ENCODE measurements at places on chromosomes 7 and 10. TPM values are rescaled to one million over a fixed set of nuclear protein-coding genes. Genes with fewer than 3 reads are reported as not detected.

ACBD7 gene
- 0.35 TPM for polyA plus RNA-seq

ADARB2 gene
- 0.61 TPM for polyA plus RNA-seq

DNA sequence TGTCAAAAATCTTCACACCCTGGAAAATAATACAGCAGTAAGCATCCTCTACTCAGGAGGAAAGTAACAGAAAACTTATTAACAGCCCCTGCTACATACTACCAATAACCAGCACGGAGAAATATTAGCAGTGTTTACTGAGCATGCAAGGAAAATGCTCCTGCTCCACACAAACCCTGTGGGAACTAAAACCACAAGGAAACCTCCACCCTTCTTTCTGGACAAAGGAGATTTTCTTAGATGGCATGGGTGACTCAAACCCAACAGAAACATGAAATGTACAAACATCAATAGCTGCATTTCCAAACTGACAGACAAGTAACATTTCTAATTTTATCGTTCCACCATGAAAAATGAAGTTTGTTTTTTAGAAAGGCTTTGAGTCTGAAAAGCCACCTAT lies 113.4 kb downstream of the VPS41 start:
- no peak for DNase-seq

- DNase-seq, result no peak
Measured at GRCh38 chr7:26657686-26658388, 206.6 kb downstream of the SKAP2 start.

- no peak for DNase-seq
Measured at GRCh38 chr10:47285381-47286115, 14.4 kb upstream of the GDF10 start.

GRCh38 chr7:116952635-116953371 lies 498 bp upstream of the ST7 start:
- DNase-seq, result peak; percentile 83

DNA sequence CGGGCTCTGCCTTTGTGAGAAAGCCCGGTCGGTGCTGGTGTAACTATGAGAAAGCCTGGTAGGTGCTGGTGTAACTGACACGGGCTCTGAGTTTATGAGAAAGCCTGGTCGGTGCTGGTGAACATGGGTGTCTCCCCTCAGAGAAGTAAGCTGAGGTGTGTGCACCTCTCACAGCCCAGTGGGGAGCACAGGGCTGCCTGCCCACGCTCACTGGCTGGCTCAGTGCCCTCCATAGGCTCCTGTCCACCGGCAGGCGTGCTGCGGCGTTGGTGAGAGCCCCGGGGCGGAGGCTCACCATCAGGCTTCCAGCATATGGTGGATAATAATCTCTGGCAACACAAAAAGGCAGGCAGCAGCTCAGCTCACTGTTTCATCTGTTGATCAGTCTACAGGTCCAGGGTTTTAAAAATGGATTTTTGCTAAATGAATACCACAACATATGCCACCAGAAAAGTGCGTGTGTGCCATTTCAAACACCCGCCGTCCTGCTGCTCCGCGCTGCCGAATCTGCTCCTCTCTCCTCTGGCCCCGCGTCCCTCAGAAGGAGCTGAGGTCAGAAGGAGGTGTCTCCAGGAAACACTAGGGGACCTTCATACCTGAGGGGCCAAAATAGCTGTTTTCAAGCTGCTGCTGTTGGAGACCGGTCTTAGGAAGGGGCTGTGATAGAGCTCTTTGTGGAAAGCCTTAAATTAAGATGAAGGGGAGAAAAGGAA lies 365.7 kb downstream of the DNAJB6 start:
- DNase-seq, result no peak

- no peak for DNase-seq
Measured at GRCh38 chr10:132309879-132310591, 2.3 kb upstream of the STK32C start.

Measured in lung (tissue), 17 donors.